ENCODE measurements at places on chromosomes 11 and 22.
A peak's percentile ranks its signal among the peaks of the same experiment; 100 is the strongest.

DNA sequence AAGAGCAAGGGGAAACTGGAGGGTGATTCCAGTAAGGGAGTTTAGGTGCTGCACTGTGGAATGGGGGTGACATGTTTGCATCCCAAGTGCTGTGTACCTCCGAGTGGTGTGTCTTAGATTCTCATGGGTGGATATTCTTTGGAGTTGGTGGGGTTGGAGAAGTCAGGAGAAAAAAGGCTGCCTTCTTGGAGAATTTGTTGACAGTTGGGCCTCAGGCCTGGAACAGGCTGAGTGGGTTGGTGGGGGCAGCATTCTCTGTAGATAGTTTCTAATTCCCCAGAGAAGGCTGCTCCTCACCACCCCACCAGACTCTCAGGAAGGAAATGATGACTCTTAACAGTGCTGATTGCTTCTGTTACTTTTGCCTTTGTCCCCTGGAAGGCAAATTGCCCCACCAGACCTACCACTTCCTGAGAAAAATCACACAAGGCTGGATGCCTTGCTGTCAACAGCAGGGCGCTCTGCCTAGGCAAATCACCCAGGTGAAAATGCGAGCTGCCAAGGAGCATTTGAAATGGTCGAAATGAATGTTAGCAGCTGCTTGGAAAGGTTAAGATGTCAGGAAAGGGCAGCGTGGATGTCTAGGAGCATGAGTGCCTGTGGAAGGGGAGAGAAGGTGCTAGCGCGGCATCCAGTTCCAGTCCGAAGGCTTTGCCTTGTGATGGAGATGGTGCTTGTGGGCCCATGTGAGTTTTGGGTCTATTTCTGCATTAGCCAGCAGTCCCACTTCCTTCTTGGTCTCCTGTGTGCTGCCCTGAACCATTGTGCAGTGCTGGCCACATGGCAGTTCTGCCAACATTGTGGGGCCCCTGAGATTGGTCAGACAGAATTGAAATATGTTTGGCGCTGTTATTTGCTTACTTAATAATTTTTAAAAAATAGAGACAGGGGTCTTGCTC, 29.7 kb upstream of the SORL1-AS1 start:
- DNase-seq: no peak

DNA sequence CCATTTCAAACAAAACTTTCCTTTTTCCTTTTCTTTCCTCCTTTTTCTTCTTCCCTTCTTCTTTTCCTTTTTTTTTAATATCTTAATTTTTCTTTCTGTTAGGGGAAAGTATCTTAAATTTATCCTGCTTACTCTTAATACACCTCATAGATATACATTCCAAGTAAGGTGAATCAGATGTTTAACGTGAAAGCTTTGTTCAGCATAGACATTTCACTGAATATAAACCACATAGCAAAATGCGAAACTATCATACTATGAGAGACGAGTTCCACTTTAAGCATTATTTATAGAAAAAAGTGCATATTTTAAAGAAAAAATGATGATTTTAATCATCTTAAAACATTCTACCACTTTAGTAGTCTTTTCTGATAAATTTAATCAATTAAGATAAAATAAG, 137.8 kb upstream of the MTMR2 start:
- DNase-seq: no peak

GRCh38 chr22:25025491-25026400, 73.2 kb downstream of the KIAA1671 start:
- DNase-seq: no peak

GRCh38 chr11:68399916-68400315, 60.6 kb upstream of the PPP6R3 start:
- DNase-seq: no peak

DNA sequence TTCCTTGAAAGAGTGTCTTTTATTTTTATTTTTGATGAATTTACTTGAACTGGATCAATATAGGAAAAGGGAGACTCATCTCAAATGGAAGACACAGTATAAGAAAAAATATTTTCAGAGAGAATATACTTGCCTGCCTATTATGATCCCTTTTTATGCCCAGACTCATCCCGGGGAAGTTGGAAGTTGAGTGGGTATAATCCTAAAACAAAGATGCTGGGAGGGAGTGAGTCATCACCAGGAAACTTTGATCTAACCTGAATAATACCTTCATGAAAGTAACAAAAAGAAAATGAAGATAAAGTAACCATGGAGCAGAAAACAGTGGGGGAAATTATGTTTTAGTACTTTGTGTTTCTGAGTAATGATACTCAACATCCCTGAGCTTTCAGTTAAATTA, 1514.0 kb downstream of the FAM181B start:
- DNase-seq: no peak

- no peak for DNase-seq
Observed at GRCh38 chr11:72243173-72244059, 560 bp downstream of the PHOX2A start.

DNA sequence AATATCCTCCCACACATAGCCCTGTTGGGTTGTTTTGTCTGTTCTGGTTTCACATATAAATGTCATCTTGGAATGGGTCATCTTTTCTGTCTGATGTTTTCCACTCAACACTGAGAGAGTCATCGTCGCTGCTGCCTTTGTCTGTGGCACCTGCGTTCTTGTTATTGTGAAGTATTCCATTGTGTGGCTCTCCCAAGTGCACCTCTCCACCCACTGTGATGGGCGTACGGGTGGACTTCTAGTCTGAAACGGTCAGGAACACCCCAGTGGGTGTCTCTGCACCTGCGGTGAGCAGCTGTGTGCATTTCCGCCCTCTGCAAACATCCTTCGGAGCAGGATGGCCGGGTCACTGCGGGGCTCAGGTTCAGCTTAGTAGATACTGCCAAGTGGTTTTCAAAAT, 34.5 kb upstream of the RTL6 start:
- no peak for DNase-seq

DNA sequence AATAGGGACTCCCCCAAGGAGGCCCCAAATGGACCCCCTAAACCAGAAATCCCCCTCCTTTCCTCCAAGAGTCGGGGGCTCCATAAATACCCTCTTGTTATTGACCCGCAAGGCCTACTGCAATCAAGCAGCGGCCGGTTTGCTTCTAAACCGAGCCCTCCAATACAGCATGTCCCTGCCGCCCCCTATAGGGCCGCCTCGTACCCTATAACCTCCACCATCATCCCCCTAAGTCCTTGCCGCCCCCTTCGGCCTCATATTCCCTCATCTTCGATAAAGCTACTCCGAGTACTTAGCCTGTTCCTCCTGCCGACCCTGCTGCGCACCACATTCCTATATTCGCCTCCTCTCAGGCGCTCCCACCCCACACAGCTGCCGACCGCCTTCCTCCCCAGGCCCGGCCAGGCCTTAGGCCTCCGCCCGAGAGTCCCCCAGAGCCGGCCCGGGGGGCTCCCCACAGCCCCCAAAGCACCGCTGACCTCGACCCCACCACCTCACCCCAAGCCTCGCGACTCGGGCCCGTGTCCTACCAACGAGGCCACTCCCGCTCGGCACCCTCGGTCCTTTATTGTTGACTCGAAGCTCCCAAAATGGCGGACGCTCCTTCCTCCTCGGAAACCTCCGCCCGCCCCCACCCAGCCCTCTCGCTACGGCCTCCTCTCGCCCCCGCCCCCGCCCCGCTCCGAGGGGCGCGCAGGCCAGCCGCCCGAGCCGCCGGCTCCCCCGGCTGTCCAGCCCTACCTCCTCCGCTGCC, 430 bp downstream of the DDX6 start:
- peak; percentile 88 for DNase-seq
